ENCODE measurements at places on chromosomes 4 and X.

DNA sequence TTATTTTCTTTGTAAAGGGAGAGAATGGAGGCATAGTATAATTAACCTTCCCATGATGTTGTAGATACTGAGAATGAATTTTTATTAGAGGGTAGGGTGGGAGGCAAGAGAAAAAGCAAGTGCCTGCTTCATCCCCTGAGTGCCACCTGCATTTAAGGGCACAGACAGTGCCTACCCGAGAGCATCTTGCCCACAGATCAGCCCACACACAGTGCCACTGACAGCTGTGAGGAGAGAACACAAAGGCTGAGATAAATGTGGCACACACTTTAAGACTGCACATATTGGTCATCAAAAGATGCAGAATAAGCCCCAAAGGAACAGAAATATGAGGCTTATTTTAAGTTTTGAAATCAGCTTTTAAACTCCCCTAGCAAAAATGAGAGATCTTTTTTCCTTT lies 250.8 kb downstream of the SLC39A8 start:
- no peak for DNase-seq

GRCh38 chrX:49172280-49172780 lies 632 bp downstream of the PLP2 start:
- DNase-seq, result no peak

DNA sequence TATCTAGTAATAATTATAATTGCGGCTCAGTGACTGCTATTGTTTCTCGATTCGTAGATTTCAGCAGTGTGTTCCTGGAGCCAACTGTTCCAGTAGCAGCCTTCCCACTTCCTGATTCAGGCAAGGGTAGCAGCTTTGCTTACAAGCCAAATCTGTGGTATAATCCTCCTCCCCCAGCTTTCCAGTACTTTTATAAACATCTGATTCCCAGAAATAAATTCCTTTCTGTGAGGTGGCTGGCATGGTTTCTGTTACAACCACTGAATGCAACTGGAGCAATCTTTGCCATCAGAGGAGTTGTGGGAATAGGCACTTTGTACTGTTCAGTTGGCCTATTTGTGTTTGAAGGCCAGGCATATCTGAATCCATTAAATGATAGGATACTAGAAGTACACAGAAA lies 80.0 kb downstream of the GLRA3 start:
- DNase-seq, result no peak

- no peak for DNase-seq
Observed at GRCh38 chr4:166972071-166972470, 262.2 kb downstream of the SPOCK3 start.

DNA sequence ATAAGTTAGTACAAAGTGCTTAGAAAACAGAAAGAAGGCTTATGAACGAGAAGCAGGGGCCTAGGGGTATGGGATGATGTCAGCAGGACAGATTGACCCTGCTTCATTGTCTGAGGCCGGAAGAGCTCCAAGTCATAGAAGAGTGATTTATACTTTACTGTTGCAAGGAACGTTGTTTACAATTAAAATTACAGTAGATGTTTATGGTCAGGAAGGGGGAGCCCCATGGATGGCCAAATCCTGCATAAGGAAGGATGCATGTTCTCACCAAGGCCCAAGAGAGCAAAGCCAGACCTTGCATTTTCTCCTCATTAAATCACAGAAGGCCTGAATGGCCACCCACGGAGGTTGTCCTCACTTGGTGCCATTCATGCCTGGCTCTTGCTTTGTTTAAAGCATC lies 115.3 kb downstream of the LDB2 start:
- no peak for DNase-seq

GRCh38 chr4:76449833-76450232 lies 14.8 kb downstream of the SHROOM3 start:
- DNase-seq, result no peak
